HTR-8/SVneo (cell line): ENCODE measurements at places on chromosomes 11 and 22.

DNA sequence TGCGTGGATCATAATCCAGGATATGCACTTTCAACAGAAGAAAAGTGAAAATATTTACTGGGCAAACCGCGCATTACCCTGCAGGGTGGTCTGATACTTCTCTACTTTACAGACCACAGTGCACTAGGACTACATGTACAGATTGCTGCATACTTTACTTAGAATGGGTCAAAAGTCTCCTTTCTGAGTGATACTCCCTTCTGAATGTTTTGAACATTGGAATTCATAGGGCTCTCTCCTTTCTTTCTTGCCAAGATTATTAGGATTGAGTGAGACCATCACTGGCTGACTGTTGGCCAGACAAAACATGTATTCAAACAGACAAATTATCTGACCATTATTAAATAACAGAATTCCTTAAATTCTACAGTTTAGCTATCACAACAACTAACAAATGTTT lies 6.6 kb upstream of the FIBIN start:
- DNase-seq: no peak

- DNase-seq: no peak
These were observed 33.9 kb downstream of the ARRB1 start for GRCh38 chr11:75317446-75318122.

GRCh38 chr11:123158033-123159003 lies 36.7 kb downstream of the CLMP start:
- no peak for DNase-seq

GRCh38 chr11:68767672-68768071 lies 16.4 kb upstream of the TESMIN start:
- DNase-seq: no peak
